OCI-M1 (cell line): ENCODE measurements at places on chromosomes 4 and X.

DNA sequence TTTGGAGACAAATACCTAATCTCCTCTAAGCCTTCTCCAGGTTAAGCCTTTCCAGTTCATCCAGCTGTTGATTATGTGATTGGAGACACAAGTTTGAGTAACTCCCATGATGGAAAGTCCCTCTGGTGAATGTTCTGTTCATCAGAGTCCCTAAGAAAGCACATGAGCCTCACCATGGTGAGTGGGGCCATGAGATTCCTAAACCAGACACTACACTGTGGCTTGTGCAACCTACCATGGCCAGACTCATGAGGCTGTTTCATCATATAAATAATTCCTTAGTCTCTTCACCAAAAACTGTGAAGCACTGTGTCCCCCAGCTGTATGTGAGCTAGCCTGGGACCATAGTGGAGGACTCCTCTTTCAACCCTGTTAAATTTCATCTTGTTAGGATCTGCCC is 14.4 kb downstream of the PKD2 start:
- DNase-seq, result no peak

DNA sequence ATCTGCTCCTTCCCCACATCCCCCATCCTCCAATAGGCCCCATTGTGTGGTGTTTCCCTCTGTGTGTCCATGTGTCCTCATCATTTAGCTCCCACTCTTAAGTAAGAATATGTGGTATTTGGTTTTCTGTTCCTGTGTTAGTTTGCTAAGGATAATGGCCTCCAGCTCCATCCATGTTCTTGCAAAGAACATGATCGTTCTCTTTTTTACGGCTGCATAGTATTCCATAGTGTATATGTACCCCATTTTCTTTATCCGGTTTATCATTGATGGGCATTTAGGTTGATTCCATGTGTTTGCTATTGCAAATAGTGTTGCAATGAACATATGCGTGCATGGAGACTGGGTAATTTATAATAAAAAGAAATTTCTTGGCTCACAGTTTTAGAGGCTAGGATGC is 31.5 kb downstream of the GRK4 start:
- DNase-seq, result no peak

GRCh38 chrX:153526042-153526441 is 8.6 kb downstream of the ATP2B3 start:
- no peak for DNase-seq

DNA sequence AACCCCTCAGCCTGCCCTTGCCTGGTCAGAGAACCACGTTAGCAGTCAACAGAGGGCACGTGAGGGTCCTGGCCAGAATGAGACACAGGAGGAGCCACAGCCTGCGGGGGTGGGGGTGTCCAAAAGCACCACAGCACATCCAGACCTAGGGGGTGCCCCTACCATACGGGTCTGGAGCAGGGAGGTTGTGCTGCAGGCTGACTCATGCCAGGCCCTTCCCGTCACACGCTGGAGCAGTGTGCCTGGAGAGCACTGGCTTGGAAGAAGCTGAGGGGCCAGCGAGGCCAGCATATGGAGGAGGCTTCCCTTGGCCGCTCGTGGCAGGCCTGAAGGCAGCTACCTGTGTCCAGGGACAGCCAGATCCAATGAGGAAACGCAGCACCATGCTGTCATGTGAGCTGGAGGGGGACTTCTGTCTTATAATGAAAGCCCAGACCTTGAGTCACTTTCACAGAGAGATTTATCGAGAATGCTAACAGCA is 1.5 kb upstream of the IRAK1 start:
- peak; percentile 11 for DNase-seq

GRCh38 chrX:2647627-2648026 is 43.5 kb upstream of the CD99 start:
- no peak for DNase-seq

GRCh38 chr4:94581766-94582165 is 130.0 kb downstream of the PDLIM5 start:
- DNase-seq, result no peak

DNA sequence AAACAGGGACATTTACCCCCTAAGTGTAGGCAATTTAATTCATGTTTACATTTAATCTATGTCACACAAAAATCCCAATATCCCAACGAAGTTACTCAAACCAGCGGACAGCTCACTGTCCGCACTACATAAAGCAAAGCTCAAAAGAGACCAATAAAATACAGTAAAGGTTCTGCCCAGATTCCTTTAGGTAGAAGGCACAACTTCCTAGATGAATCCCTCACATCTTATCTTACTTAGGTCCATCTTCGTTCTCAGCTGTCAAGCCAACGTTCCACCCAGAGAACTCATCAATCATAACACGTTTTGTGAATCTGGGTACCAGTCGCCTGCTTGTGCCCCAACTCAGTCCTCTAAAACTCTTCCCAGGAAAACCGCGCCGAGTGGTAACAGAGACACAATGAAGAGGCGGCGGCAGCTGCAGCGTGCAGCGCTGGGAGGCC is 1.7 kb downstream of the HNRNPDL start:
- no peak for DNase-seq

DNA sequence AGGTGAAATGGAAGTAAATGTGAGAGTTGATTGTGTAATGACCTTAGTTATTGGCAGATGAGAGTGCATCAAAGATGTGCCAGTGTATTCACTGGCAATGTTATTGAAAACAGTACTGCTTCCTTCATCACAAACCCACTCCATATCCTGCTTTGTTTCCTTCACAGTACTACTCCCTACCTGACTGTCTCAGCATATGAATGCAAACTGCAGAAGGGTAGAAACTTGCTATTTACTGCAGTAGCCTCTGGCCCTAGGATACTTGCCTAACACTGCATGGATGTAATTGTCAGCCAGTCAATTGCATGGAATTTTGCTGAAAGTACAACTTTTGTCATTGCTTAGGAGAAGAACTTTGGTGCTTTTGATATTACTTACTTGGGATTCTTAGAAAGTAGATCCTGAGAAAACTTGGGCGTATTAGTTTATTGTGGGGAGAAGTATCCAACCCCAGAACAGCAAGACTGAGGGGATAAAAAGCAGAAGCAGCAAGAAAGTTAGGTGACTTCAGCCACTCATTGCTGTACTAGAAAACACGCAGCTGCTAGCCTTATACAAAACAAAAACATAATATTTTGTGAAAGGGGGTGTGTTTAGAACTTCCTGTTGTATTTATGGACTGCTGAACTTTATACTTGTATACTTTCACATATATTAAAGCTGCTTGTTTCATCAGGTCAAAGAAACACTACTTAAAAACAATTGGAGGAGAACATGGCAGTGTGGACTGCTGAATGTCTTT is 219.0 kb downstream of the CCNG2 start:
- no peak for DNase-seq

GRCh38 chrX:39518476-39519029 is 579.2 kb downstream of the BCOR start:
- no peak for DNase-seq

DNA sequence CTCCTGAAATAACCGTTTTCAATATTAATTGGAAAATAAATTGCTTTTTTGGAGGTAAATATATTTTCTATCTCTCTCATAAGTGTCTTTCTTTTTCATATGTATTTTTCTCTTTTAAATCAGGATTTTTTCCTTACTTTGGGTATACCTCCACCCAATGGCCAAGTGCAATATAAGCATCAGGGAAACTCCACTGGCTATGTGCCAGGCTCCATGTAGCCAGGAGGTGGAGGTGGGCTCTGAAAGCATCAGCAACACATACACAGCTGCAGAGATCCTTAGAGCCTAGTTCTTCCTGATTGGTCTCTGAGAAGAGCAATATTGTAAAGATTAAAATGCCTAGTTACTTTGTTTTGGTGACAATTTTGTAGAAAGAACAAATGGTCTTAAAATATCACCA is 3.4 kb downstream of the GABRA2 start:
- DNase-seq, result peak; percentile 64

DNA sequence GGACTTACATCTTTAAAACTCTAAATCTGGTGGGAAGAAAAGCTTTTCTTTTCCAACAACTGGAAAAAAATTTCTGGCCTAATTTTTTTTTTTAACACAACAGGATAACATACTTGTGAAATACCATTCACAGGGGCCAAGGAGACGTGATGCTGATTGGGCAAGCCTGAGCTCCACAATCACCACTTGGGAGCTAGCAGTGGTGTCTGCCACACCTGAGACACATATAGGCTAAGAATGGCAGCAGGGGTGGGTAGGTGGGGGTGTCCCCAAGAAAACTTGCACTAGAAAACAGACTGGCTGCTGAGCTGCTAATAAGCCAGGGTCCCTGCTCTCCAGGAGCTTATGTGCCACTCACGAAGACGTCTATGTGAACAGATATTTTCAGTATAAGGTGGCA is 5.6 kb upstream of the PKD2 start:
- DNase-seq, result no peak

DNA sequence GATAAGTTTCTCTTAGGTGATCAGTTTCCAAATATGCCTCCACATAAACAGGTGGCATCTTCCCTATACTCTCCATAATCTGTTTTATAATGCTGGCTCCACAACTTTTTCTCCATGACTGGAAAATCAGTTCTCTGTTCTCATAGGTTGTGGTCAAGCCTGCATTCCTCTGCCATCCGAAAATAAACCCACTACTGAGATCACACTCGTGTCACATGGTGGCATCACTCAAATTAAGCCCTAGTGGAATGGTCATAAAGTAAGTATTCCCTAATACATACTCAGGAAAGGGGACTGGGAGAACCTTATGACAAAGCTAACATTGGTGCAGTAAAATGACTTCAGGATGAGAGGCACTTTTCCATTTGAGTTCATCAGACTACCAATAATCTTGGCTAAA is 37.6 kb downstream of the MAGED4B start:
- DNase-seq, result no peak

- DNase-seq, result no peak
Observed at GRCh38 chr4:105232374-105232773, 85.7 kb downstream of the TET2 start.

- DNase-seq, result no peak
Observed at GRCh38 chr4:25835384-25835783, 27.4 kb downstream of the SEL1L3 start.

DNA sequence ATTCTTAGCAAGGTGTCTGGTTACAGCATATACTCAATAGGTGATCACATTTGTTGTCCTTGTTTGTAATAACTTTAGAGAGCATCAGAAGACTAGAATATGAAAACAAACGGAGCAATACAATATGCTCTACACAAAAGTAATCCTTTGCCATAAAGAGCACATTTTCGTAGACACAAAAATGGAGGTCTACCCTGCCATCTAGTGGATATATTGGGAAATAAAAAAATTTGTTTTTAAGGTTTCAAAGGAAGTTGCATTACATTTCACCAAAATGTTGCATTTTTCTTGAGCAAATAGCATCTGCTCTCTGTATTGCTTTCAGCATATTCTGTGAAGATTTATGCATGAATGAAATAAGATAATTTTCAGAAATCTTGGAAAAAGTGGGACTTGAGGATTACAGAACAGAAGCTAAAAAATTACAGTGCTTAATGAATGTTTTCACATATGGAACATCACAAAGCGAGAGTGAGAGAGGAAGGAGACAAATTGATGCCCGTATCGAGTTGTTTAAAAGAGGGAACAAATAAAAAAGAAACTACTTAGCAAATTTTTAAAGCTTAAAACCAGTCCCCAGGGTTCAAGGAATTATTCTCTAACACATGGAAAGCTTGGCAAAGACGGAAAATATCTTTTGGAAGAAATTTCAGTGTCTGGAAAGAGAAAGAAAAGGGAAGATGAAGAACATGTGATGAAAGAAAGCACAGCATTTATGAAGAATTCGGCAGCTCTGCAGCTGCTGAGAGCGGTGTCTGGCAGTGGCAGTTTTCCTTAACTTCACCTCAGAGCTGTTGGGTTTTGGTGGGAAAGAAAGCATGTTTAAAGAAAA is 390.1 kb downstream of the ANKRD50 start:
- DNase-seq, result peak; percentile 76

DNA sequence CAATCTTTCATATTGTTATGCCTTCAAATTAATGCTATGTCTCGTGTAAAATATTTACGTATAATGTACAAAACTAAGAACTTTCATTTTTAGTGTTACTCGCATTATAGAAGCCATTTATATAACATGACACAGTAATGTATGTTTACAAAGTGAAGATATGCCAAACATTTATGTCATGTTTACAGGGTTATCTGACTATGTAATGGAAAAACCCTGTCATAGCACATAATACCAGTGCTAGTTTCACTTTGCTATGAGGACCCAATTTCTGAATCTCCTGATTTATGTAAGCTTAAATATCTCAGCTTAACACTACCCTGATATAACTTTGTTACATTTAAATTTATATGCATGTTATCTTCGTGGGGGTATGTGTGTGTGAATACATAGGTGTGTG is 233.1 kb downstream of the FAT4 start:
- DNase-seq, result peak; percentile 25

DNA sequence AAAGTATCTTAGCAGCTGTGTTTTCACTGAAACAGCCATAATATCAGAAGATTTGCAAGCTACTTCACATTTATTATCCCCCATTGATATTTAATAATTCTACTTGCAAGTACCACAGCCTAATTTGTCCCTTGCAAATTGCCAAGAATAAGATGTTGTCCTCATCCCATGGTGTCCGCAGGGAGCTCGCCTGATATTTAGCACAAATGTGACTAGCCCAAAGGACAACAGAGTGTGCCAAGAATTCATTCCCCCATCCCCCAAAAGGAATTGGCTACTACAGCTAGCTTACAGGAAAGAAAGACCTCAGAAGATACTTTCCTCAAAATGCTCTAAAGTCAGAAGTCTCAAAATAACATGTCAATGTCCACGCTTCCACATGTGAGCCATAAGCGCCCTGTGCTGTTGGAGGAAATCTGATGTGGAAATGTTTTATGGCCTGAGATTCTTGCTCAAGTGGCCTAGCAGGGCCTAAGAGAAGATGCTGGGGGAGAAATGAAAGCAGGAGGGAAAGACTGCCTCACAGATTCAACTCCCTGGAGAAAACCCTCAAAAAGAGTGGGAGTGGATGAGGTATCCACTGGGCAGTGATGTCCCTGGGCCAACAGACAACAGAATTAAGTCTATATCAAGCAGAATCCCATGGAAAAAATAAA is 111.4 kb downstream of the SH3KBP1 start:
- no peak for DNase-seq

DNA sequence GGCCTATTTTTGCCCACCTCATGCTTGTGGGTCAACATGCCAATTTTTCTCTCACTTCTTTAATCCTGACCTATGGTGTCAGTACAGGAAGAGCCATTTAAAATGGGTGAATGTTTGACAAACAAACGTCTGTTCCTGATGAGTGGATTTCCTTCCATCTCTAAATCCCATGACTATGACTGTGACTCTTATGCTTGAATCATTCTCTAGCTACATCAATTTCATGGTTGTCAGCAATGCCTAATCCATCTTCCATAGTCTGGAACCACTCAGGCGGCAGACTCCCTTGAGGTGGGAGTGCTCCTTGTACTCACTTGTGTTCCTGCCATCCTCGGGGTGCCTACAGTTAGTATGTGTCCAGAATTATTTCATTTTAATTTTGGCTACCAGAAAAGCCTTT is 194.9 kb upstream of the RPS6KA3 start:
- DNase-seq, result no peak

GRCh38 chrX:2635342-2635741 is 55.8 kb upstream of the CD99 start:
- DNase-seq, result no peak

DNA sequence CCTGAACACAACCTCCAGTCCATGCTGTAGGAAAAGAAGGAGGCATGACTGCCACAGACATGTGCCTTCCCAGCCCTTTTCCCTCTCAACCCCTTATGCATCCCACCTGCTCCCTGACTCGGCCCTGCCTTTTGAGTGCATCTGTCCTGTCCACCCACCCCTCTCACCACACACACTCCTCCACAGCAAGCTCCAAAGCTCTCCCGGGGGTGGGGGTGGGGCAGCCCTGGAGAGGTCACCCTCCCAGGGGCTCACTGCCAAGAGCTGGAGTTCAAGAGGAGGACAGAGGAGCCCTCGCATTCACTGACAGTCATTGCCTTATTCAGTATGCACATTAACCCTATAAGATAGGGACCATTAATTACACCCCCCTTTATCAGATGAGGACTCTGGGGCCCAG is 46.6 kb upstream of the MAMLD1 start:
- no peak for DNase-seq
